Activated CD4-positive, alpha-beta T cell treated with anti-CD3 and anti-CD28 coated beads, Interleukin-2, amount 50 U/mL, for 48 hours (primary cell): ENCODE measurements at places on chromosomes 5 and 9.

DNA sequence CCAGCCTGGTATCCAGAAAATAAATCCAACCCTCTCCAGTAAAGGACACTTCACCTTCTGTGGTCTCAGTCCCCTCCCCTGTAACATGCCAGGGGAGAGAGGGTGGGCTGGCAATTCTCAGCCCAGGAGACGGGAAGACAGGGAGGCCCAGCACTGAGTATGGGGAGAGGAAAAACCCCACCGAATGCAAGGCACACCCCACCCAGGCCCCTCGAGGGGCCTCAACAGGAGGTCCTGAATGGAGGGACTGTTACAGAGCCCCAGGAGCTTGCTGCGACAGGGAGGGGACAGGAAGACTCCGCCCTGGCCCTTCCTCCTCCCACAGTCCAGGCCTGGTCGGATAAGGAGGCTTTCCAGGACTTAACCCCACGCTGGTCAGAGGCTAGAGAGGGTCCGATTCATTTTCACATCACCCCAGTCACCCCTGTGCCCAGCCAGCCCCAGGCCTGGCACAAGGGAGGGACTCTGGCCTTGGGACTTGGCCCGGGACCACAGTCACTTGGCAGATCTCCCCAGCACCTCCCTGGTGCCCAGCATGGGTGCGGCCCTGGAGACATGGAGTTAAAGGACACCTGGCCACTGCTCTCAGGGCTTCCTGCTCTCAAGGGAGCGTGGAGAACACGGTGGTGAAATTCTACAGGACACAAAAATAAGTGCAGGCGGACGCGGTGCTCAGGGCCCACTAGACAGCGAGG is 44.9 kb upstream of the STXBP1 start:
- no peak for DNase-seq

GRCh38 chr5:172050080-172050479 is 43.6 kb upstream of the FBXW11 start:
- no peak for DNase-seq

GRCh38 chr5:141547488-141547887 is 58.6 kb downstream of the PCDHGC5 start:
- no peak for DNase-seq

- DNase-seq, result peak; percentile 66
Observed at GRCh38 chr5:57298985-57299491, 125.2 kb downstream of the GPBP1 start.

DNA sequence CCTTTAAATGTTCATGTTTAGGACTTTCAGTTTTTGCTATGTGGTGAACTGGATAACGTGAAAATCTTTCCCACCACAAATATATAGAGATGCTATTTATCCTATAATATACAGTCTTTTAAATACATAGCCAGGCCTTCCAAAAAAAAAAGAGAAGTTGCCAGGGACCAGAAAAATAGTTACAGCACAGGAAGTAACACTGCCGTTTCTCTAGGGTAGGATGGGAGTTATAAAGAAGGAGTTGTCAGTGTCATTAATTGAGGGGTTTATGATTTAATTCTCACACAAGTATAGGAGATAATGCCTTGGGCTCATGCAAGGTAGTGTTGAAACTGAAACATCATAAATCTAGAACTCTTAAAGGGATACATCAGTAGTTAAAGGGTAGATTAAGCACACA is 83.9 kb downstream of the LRRC70 start:
- DNase-seq, result no peak

GRCh38 chr9:17330097-17330496 is 195.3 kb downstream of the CNTLN start:
- DNase-seq, result no peak

- peak; percentile 58 for DNase-seq
Observed at GRCh38 chr5:157342822-157343402, 77.0 kb downstream of the CYFIP2 start.

DNA sequence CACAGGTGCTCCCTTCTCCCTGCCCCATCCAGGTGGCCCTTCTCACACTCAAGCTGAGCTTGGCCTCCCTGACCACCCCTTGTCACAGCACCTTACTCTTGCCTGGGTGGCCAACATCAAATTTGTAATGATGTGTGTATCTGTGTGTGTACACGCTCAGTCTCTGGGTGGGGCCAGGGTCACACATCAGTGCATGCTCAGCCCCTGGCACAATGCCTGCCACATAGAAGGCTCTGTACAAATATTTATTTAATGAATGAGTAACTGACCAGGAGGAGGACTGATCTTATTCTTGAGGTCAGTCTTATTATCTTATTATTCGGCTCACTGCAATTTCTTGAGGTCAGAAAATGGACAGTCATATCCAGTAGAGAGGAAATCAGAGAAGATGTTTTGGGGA is 41.3 kb upstream of the HAND1 start:
- DNase-seq, result no peak

DNA sequence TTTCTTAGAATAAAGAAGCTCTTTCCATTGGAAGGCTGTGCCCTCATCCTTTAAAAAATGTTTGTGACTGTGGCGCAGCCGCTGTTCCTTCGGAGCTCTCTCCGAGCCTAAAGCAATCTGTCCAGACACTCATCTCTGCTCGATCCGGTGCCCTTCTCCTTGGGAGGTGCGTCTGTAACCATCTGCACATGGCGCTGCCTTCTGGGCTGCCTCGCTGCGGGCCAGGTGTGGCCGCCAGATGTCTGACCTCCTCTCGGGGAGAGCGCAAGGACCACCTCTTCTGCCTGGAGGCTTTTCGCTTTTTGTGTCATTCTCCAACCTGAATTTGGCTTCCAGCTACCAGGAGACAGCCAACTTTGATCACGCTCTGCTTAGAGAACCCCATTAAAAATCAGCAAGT is 153.4 kb upstream of the PTCH1 start:
- no peak for DNase-seq

DNA sequence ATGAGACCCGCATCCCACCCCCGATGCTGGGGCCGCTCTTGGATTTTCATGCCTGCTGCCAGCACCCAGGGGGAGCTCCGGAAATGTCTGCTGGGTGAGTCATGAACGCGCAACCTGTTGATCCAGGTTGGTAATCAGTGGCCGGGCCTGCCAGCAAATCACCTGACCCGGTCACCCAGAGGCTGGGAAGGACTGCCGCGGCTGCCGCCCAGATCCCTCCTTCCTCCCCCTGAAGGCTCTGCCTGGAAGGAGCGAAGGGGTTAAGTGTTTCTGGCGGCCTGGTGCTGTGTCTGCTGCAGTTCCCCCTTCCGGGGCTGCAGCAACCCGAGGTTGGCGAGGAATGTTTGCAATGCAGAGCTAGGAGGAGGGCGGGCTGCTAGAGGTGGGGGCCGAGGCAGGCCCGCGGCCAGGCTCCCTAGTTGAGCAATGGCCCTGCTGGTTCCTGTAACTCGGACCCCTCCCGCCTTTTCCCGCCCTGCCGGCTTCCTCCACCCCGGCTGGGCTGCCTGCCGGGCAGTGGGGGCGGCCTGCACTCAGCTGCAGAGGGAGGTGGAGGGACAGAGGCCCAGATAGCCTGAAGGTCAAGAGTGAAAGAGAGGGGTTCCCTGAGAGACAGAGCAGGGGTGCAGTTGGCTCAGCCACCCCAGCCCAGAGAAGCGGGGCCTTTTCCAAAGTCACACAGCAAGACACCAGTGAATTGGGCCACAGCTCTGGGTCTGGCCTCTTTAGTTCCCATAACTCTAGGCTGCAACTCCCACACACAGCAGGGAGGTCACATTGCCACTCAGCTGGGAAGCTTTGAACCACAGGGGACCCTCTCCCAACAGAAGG is 156.3 kb upstream of the IER5L start:
- DNase-seq, result peak; percentile 22

- DNase-seq, result no peak
Observed at GRCh38 chr9:107633406-107633805, 143.8 kb upstream of the KLF4 start.

DNA sequence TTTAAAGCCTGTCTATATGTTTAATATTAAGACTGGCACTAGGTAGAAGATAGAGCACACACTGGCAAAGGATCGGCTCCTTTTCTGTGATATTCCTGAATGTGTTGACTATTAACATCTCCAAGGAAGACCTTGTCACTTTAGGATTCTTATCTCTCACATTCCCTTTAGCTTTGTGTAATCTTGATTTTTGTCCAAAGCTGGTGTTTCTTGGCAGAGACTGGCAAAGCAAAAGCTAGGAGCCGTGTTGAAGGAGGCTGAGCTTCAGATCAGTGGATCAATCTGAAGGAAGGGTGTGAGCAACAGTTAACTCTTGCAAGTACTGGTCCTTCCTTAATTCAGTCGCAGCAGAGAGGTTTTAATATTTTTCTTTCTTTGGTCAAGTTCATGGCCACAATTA is 830.4 kb upstream of the ZNF608 start:
- DNase-seq, result no peak

DNA sequence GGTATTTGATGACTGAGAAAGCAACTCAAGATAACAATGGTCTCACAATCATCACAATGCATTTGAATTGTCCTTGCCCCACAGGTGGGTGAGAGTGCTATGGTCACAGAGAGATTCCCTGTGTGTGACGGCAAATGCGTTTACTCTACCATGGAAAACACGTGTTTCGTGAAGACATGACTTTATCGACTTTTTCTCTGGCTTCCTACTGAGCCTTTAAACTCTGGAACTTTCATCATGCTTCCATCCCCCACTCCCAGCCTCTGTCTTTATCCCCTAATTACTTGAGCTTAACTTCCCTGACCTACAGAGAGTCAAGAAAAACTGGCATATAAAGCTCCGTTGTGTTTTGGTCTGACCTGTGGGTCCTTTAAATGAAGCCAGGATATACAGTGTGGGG is 414.1 kb upstream of the CLINT1 start:
- DNase-seq, result no peak

- DNase-seq, result no peak
Observed at GRCh38 chr9:2230362-2230761, 215.2 kb downstream of the SMARCA2 start.

DNA sequence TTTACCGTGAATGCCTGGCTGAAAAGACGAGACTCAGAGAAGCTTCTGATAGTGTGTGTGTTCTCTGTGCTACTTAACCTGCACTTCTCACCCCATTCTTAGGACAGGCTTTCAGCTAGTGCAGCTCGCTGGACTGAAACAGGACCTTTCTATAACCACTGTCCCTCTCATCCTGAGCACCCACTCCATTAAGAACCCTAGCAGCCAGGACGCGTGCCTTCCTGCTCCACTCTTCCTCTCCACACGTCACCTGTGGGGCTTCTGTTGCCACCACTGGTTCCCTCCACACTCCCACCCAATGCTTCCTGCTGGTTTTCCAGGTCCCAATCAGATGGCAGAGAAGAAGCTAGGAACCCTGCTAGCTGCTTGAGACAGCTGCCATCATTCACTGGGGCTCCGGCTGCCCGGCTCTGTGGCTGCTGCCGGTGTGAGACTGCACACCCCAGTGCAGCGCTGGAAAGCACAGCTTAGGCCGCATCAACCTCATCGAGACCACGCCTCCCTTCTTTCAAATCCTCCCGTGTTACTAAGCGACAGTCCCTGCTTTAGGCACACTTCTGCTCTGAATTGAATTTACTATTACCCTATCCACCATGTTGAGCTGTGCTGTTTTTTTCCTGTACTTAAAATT is 44.0 kb downstream of the RNF130 start:
- no peak for DNase-seq

DNA sequence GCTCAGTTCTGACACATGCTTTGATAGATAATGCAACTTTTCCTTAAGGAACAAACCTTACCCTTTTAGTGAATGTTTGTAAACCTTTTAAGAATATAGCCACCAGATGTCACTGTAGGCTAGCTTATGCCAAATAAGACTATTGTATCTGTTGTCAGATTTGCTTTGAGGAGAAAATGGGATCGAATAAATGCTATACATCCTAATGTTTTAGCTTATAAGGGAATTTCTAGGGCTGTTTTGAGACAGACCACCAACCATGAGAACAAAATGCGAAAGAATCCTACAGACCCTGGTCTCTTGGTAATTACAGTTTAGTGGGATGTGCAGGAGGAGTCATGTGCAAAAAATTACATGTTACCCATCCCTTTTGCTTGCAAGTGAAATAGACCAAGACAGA is 127.6 kb upstream of the NMUR2 start:
- DNase-seq, result no peak

GRCh38 chr5:179229331-179229831 is 115.9 kb downstream of the ADAMTS2 start:
- no peak for DNase-seq

- DNase-seq, result no peak
Observed at GRCh38 chr5:137616046-137616445, 116.9 kb upstream of the SPOCK1 start.

- no peak for DNase-seq
Observed at GRCh38 chr5:171585981-171586380, 166.5 kb downstream of the FGF18 start.

- DNase-seq, result no peak
Observed at GRCh38 chr9:134496413-134497282, 145.0 kb upstream of the COL5A1 start.

- DNase-seq, result no peak
Observed at GRCh38 chr9:135079676-135080075, 7.8 kb upstream of the OLFM1 start.

- no peak for DNase-seq
Observed at GRCh38 chr5:29654954-29655353, 1538.5 kb upstream of the CDH6 start.

DNA sequence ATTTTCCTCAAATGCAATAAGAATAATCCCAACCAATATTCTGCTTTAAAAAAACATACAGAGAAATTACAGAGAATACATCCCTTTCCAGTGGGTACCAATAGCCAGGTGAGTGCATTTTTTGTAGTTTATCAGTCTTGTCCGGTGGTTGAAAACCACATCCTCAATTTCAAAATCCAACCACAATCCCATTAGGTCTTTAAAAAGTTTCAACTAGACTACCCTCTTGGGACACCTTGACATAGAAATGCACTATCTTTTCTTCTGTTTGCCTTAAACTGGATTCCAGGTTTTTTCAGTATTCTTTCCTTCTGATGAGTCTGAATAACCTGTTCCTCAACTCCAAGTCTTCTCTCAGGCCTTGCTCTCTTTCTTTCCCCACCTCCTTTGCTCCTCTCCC is 223.3 kb downstream of the NR2F1-AS1 start:
- no peak for DNase-seq

DNA sequence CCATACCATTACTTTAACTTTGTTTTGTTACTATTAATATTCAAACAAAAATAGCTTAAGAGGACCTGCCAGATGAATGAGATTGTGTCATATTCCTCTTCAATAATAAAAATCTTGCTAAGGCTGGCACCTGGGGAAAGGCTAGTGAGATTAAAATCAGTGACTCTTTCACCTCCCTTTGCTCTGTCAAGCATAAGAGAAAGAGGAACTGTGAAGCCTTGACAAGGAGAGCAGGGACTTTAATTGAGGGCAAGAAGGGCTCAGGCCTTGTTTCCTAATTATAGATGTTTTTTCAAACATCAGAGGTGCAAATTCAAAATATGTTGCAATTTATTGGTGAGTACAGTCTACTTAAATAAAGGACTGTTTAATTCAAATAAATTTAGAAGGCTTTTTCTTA is 91.7 kb downstream of the SPATA31D1 start:
- DNase-seq, result no peak

- DNase-seq, result no peak
Observed at GRCh38 chr9:100286257-100286656, 66.5 kb downstream of the TEX10 start.

GRCh38 chr5:126358525-126358924 is 64.7 kb upstream of the GRAMD2B start:
- DNase-seq, result no peak

DNA sequence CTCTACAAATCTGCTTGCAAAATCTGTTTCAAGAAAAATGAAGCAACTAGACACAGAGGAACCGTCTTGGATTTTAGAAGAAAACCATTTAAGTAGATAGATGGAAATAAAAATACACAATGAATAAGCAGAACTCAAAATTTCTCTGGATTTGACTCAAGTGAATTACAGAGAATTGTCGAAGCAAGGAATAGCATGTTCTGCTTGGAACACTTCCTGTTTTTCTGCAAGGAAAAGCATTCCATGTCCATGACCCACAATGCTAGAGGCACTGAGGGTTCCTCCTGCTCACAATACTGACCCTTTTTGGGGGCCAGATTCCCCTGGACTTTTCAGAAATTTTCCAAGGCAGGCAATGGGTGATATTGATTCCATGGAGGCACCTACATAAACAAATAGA is 29.8 kb downstream of the PRUNE2 start:
- DNase-seq, result no peak
